Activated CD4-positive, alpha-beta T cell treated with anti-CD3 and anti-CD28 coated beads for 24 hours (primary cell): ENCODE measurements at places on chromosomes 2 and 18.
A peak's percentile ranks its signal among the peaks of the same experiment; 100 is the strongest.

- no peak for DNase-seq
Measured at GRCh38 chr2:195352581-195352980, 304.4 kb upstream of the SLC39A10 start.

DNA sequence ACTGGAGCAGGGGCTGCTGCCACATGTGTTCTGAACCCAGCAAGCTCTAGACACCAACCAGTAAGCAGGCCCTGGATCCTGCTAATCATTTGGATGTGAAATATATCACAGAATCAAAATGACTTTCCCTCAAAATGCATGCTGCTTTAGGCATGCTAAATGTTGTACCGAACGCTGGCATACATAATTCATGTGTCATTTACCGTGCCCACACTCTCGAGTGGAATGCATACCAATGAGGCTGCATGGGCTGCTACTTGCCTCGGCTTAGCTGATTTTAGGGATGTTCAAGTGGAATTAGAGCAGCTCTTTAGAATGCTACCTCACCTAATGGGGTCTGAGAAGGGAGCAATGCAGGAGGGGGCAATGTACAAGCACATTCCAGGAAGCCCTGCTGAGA, 509.6 kb upstream of the RAB6C start:
- no peak for DNase-seq

- DNase-seq, result no peak
Measured at GRCh38 chr18:75407468-75408437, 19.8 kb downstream of the SMIM21 start.

DNA sequence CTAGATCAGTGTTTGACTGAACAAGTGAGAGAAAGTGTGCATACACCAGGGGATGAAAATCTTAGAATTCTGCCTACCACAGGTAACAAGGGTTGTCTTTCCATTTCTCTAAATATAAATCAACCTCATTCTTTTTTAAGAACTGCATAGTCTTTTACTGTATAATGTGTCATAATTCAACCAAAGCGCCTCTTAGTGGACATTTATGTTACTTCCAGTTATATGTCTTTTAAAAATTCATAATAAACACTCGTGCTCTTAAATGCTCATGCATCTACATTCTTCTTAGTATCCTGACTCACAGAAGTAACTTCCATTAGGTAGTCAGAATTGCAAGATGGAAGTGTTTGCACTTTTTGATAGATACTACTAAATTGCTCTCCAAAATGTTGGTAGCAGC, 76.2 kb downstream of the CHRNA1 start:
- no peak for DNase-seq

DNA sequence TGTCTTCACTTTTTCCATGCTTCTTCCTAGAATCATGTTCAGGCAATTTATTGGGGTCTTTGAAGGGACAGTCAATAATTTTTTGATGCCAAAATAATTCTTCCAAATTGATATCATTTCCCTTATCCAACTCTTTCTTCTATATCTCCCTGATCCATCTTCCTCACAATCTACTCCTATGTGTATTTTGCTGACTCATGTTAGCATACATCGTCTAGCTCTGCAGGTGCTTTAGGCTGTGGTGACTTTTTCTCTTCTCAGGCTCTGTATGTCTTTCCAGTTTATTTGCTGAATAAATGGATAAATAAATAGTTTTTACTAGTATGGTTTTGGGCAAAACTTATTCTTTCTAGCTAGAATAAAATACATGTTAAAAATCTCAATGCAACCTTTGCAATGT, 1650.9 kb upstream of the TMEFF2 start:
- no peak for DNase-seq

DNA sequence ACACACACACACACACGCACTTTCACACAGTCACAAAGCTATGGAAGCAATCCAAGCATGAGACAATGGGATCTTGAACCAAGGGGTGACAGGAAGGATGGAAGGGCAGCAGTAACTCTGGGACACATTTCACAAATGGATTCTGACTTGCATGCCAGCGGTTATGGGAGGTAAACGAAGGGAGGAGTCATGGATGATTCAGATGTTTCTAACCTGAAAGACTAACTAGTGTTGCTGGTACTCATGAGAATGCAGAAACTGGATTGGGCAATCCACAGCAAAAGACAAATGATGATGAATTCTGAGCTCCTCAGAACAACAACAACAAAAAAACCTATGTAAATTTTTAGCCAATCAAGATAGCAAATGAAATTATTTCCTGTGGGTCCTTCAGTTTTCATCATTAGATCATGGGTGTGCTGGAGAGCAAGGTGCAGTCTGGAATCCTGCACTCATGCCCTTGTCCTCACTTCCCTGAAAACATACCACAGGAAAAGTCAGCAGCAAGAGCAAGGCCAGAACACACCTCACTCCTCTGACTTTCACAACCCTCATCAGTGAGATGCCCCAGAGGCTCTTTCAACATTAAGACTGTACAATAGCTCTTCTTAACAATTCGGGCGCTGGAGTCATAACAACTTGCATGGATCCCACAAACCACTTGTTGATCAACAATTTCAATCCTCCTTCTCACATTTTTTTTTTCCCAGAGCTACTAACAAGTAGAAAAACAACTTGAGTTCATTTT, 32.6 kb downstream of the ABCA12 start:
- DNase-seq, result no peak

DNA sequence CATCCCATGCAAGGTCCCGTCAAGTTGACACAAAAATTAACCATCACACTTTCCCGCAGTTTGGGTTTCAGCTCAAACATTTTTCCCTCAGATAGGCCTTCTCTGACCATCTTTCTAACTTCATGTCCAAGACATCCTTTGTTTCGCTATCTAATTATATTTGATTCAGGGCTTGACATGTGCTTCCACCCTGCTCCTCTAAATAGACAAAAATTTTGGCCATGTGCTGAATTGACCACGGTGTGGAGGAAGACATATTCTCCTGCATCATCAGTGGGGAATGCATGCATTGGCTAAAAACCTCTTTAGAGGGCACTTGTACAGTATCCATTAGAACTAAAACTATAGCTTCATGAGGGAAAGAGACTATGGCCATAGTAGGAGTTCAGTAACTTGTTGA, 81.2 kb downstream of the PLCL1 start:
- no peak for DNase-seq

- no peak for DNase-seq
Measured at GRCh38 chr2:238939521-238940403, 91.9 kb downstream of the TWIST2 start.

- no peak for DNase-seq
Measured at GRCh38 chr2:127379712-127380355, 7.9 kb downstream of the MAP3K2 start.

- DNase-seq, result no peak
Measured at GRCh38 chr2:173568054-173568453, 213.4 kb downstream of the CDCA7 start.

GRCh38 chr2:63888490-63889402, 47.0 kb downstream of the UGP2 start:
- peak; percentile 9 for DNase-seq

DNA sequence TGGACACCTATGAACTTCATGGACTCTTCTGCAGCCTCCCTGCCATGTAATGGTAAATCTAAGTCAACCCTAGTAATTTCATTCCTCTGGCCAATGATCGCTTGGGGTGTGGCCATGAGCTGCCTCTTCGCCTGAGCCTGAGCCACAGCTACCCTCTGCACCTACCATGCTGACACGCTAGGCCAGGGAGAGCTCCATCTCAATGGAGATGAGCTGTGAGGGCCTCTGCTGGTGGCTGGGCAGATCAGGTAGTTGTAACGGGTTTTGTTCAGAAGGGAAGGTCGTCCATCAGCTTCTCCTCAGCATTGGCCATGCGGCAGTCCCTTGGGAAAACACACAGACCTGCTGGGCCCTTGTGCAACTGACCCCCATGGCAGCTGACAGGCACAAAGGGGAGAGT, 24.4 kb downstream of the MPHOSPH10 start:
- DNase-seq, result no peak

DNA sequence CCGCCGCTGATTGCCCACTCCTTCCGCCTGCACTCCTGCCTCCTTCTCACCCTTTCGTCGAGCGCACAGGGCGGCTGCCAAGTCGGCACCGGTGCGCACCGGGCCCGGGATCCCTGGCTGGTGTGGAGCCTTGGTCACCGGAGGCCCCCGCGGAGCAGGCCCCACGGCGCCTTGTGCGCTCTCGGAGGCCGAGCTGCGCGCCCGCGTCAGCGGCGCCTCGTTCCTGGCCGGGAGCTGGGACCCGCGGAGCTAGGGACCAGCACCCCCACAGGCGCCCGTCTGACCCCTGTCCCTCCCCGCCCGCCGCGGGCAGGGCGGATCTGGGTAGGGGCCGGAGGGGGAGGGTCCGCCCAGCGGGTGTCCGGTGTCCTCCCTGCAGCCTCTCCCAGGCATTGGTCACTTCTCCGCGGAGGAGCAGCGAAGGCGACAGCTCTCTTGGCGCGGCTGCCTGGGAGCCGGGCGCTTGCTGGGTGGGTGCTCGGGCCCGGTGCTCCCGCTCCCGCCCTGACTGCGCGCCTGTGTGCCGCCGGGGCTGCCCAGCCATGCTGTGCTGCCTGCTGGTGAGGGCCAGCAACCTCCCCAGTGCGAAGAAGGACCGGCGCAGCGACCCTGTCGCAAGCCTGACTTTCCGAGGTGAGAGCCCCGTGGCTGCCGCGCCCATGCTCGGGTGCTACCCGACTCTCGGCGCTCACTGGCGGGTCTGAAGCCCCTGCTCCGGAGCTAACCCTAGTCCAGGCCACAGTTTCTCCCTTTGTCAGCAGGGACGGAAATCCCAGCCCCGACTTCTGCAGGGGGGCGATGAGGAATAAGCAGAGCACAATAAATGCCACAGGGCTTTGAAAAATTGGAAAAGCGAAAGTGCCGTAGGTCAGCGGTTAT, 13.2 kb downstream of the DYSF start:
- DNase-seq, result no peak

GRCh38 chr2:144364944-144365738, 154.8 kb downstream of the ZEB2 start:
- no peak for DNase-seq

DNA sequence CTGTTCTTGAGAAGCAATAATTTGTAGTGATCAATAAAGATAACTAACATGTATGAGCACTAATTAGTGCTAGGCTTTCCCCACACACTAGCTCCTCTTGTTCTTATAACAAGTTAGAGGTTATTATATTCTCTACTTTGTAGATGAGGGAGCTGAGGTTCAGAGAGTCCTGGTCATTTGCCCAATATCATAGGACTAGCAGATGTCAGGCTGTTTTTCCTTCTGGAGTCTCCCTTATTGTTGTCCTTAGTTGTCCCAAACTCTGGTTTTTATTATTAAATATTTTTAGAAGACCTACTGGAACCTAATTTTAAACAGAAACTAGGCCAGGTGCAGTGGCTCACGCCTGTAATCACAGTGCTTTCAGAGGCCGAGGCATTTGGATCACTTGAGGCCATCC, 16.5 kb upstream of the TTC39C start:
- DNase-seq, result no peak

- no peak for DNase-seq
Measured at GRCh38 chr2:37324536-37324785, 172 bp downstream of the PRKD3 start.

DNA sequence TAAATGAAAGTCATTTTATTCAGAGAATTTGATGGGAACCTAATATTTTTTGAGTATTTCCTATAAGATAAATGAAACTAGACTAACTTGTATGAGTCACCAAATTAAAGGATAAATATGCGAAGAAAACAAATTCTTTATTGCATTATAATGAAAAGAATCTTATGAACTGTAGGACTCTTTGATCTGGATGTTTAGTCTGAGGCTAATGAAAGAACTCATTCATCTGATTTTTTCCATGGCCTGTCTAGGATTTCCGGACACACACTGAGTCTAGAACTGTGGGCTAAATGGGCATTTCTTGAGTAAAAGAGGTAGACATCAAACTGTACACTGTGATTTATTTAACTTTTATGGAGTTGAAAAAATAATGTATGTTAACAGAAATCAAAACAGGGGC, 43.0 kb downstream of the ZNF519 start:
- DNase-seq, result no peak

GRCh38 chr2:32011485-32011960, 715 bp upstream of the MEMO1 start:
- DNase-seq, result no peak

- no peak for DNase-seq
Measured at GRCh38 chr18:79664525-79665125, 15.0 kb upstream of the CTDP1 start.

- no peak for DNase-seq
Measured at GRCh38 chr2:231612109-231612455, 19.4 kb downstream of the TEX44 start.

GRCh38 chr2:239644011-239644410, 243.2 kb upstream of the HDAC4 start:
- no peak for DNase-seq

DNA sequence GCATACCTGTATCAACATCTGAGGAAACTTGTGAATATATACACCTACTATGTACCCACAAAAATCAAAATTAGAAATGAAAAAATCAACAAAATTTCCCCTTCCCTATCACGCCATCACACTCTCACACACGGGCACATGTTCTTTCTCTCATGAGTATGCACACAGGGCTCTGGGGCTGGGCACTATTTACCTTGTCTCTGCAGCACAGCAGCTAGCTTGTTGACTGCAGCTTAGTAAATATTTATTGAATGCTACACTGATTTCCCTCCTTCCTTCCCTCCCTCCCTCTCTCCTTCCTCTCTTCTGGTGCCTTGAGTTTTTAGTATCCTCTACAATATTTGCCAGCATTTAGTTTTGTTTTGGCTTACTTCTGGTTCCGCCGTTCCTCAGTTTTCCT, 182.7 kb upstream of the LHCGR start:
- no peak for DNase-seq
